ENCODE measurements at places on chromosomes 2 and 18.

GRCh38 chr2:218368621-218369153 is 12.0 kb downstream of the CATIP start:
- peak; percentile 6 for DNase-seq

DNA sequence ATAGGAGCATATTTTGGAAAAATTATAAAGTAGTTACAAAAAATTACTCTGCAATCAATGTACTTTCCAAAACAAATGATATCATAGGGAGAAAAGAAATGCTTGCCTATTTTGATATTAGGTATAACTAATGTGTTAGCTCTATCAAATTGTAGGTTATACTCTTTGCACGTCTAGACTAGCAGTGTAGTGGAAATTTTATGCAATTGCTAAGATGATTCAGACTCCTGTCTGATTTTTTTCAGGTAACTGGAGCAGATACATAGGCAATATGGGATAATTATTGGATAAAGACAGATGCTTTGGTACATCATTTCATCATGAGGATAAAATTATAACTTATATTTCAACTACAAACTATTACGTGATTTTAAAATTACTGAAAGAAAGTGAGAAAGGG is 918.3 kb downstream of the EPHA4 start:
- no peak for DNase-seq

GRCh38 chr2:40412456-40412855 is 39.4 kb downstream of the SLC8A1 start:
- DNase-seq, result no peak

GRCh38 chr18:77632758-77633157 is 383.1 kb downstream of the GALR1 start:
- no peak for DNase-seq

DNA sequence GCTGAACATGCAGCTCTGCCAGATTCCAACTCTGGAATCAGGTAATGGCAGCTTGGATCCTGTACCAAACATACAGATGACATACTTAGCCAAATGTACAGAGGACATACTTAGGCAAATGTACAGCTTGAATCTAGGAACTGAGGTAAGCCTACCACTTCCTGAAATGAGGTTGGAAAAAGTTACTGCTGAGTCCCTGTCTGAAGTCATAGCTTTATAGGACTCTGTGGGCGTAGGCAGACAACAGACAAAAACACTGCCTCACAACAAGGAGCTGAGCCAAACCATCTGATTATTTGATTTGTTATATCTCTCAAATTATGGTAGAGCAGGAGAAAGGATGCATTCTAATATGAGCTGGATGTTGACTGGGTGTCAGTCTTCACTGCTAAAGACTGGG is 290.2 kb upstream of the TCF4 start:
- DNase-seq, result no peak

DNA sequence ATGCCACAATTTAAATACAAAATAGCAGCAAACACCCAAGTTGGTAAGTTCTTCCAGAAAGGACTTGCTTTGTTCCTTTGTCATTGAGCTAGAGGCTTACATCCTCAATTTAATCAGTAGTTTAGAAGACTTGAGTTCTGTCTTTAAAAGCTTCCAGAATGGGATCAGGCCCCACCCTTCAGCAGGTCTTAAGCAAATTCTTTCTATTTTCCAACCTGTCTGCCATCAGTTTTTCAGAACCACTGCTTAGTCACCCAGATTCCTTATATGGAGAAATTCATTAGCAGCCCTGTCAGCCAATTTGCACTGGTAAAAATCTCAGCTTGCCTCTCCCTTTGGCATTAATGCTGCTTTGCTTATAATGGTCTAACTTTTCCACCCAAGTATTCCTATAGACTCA is 263.6 kb upstream of the HNMT start:
- DNase-seq, result no peak

All from DMS79 (cell line).